ENCODE measurements at places on chromosomes 6 and 20.

DNA sequence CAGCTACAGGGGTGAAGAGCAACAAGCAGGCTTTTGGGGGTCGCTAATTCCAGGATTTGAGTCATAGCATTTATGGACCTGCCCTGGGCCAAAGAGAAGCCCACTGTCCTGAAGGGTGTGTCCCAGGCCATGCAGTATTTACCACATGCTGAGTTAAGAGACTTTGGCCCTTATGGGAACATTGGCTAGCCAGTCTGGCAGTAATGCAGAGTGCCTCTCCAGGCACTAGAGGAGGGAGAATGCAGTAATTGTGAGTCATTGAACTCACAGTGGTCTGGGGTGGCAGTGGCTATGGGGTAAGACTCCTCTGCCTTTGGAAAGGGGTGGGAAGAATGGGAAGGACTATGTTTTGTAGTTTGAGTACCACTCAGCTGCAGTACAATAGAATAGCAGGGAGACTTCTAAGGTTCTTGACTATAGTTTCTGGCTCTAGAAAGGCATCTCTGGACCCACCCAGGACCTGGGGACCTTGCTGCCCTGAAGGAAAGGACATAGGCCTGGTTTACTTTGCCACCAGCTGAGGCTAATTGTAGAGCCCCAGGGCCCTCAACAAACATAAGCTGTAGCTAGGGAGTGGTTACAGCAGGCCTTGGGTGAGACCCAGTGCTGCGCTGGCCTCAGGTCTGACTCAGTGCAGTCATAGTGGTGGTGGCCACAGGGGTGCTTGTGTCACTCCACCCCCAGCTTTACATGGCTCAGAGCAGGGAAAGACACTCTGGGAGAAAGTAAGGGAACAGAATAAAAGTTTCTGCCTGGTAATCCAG is 520.9 kb downstream of the HTR1B start:
- no peak for DNase-seq

- no peak for DNase-seq
Measured at GRCh38 chr6:165515963-165516624, 146.9 kb downstream of the PDE10A start.

- no peak for DNase-seq
Measured at GRCh38 chr6:112054001-112054400, at the start of gene CCN6. TSS of gene CCN6 (plus strand) at chr6:112054104. CDS start at chr6:112054358, 254 bp downstream.

GRCh38 chr6:135226537-135226936 is 45.4 kb downstream of the MYB start:
- no peak for DNase-seq

GRCh38 chr6:151242420-151242861 is 2.7 kb downstream of the AKAP12 start:
- DNase-seq, result no peak

- DNase-seq, result no peak
Measured at GRCh38 chr6:79267128-79267527, 32.6 kb upstream of the HMGN3 start.

GRCh38 chr6:50961611-50962010 is 142.9 kb downstream of the TFAP2B start:
- DNase-seq, result no peak

GRCh38 chr6:152896923-152897322 is 85.9 kb downstream of the FBXO5 start:
- no peak for DNase-seq

DNA sequence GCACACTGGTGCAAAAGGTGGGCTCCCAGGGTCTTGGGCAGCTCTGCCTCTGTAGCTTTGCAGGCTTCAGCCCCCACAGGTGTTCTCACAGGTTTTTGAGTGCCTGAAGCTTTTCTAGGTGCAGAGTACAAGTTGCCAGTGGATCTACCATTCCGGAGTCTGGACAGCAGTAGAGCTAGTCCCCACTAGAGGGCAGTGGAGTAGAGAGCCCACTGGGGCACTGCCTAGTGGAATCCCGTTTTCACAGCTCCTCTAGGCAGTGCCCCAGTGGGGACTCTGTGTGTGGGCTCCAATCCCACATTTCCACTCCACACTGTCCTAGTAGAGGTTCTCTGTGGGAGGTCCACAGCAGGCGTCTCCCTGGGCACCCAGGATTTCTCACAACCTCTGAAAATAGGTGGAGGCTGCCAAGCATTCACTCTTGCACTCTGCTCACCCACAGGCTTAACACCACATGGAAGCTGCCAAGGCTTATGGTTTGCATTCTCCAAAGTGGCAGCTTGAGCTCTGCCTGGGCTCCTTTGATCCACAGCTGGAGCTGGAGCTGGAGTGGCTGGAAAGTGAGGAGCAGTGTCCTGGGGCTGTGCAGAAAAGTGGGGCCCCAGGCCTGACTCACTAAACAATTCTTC is 86.3 kb upstream of the PROKR2 start:
- no peak for DNase-seq

DNA sequence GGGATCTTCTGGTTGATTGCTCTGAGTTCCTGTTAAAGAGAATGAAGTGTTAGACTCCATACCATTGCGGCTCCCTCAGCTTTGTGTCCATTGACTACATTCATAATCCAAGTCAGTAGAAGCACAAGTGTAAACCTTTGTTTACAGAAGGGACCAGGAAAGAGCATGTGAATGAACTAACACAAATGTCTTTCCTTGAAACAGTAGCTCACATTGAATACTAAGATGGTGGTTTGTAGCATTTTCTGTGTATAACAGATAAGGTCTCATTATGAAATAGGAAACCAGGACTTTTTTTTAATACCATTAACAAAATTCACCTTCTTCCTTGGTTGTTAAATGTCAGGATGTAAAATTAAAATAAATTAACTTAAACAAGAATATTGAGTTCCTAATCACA is 8.4 kb downstream of the STXBP5 start:
- DNase-seq, result no peak

GRCh38 chr6:89574910-89575561 is 63.5 kb downstream of the LYRM2 start:
- DNase-seq, result no peak

GRCh38 chr6:150290429-150290828 is 78.4 kb upstream of the IYD start:
- DNase-seq, result no peak

DNA sequence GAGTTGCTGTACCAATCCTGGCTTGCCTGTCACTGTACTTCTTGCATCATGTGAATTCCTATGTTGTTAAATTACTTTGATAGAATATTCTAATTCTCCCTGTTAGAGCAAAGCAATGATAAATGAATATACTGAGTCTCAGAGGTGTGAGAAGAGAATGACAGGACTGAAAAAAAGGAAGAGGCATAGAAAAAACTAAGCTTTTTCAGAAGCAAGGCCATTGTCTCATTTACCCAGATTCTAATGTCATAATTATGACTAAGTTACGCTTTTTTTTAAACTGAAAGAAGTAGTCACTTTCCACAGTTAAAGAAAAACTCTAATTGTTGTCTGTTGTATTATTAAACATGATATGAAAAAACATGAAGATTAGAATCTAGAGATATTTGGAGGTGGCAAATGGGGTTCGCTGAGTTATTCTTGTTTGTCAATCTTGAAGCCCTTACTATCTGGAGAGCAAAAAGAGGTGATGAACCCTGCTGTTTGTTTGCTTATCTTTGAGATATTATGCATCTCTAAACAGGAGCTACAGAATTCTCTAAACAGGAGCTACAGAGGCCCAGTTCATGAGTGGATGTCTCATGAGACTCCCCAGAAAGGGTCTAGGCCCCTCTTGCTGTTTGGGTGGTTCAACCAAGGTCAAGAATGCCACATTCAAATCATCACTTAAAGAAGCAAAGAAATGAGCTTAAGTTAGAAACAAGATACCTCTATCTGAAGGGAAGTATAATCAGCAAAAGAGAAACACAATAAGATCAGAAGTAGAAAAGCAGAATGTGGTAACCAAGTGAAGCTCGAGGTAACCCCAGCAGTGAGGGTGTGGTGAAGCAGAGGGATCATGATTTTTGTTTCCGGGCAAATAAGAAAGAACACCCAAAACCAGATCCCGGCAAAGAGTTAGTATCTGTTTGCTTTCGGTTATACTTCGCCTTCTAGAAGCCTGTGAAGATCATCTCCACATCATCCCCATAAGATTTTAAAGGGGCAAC is 33.3 kb upstream of the THEMIS start:
- DNase-seq, result peak; percentile 28
